ENCODE measurements at places on chromosomes 11 and 22. TPM values are rescaled to one million over a fixed set of nuclear protein-coding genes. Genes with fewer than 3 reads are reported as not detected.

- no peaks in the 10 kb centered on the region for H3K4me1 ChIP-seq
- no peaks in the 10 kb centered on the region for H3K27me3 ChIP-seq
- no peaks in the 10 kb centered on the region for H3K36me3 ChIP-seq
- no peak overlapping the region for H3K27ac ChIP-seq
- DNase-seq = peak; percentile 38
These were observed 17.6 kb downstream of the OTOG start for GRCh38 chr11:17564687-17565042.

Gene OR51E2
- total RNA-seq = not detected

DNA sequence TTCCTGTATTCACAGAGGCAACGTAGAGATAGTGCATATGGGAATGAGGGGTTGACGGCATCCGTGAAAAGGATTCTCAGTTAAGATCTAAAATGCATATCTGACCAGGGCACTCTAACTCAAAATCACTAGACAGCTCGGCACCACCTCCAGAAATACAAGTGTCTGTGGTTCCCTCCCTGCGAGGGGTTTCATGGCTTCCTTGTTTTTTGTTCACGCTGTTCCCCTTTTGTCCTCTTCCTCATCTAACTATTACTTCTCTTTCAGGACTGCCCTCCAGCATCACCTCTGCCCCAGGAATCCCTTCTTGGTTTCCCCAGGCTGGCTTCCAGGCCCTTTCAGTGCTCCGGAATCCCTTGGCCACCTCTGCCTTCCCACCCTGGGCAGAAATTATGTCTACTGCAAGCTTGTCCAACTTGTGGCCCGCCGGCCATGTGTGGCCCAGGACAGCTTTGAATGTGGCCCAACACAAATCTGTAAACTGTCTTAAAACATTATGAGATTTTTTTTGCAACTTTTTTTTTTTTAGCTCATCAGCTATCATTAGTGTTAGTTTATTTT lies 159.9 kb downstream of the FBXO7 start:
- H3K27me3 ChIP-seq = no peaks in the 10 kb centered on the region
- no peak for DNase-seq
- no peaks in the 10 kb centered on the region for H3K36me3 ChIP-seq
- no peak overlapping the region for H3K4me3 ChIP-seq
- H3K27ac ChIP-seq = no peak overlapping the region
- no peaks in the 10 kb centered on the region for H3K4me1 ChIP-seq

GRCh38 chr11:62889484-62890437 lies 9.1 kb downstream of the SLC3A2 start:
- no peak for DNase-seq
- peak overlapping the region; percentile 16 for H3K4me3 ChIP-seq
- peaks cover 52% of the 10 kb centered on the region for H3K36me3 ChIP-seq
- no peaks in the 10 kb centered on the region for H3K27me3 ChIP-seq
- no peak overlapping the region for H3K27ac ChIP-seq

Gene MEI1
- not detected for total RNA-seq

Gene MN1
- total RNA-seq = 2.8 TPM

DNA sequence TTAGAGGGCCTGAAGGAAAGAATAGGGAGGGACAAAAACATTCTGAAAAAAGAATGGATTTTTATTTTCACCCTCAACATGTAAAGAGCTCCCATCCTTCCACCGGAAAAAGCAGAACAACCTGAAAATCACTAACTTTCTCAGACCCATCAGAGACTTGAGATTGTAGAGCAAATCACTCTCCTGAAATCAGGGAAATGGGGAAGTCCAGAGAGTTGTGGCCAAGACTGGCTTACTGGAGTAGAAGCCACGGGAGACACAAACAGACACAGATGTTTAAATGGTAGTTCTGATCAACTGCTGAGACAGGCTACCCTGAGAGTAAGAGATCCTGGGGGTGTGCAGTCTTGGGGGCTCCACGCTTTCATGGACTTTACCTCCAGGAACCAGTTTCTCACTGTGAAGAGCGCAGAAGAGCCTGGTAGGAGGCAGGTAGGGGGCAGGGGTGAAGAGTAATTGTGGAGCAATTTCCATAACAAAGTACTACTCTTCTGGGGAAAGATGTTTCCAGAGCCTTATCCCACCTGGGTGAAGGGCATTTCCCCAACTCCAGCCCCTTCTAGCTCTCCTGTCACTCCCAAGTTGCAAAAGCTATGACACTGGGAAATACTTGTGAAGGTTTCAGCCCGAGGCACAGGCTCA lies 47.1 kb downstream of the ASCL2 start:
- H3K4me1 ChIP-seq = no peaks in the 10 kb centered on the region
- H3K36me3 ChIP-seq = no peaks in the 10 kb centered on the region
- no peak overlapping the region for H3K4me3 ChIP-seq
- DNase-seq = peak; percentile 55
- no peaks in the 10 kb centered on the region for H3K27me3 ChIP-seq
